ENCODE measurements at places on chromosomes 6 and 20.

GRCh38 chr20:62812181-62812906, 4.5 kb upstream of the COL9A3 start:
- no peak for DNase-seq

DNA sequence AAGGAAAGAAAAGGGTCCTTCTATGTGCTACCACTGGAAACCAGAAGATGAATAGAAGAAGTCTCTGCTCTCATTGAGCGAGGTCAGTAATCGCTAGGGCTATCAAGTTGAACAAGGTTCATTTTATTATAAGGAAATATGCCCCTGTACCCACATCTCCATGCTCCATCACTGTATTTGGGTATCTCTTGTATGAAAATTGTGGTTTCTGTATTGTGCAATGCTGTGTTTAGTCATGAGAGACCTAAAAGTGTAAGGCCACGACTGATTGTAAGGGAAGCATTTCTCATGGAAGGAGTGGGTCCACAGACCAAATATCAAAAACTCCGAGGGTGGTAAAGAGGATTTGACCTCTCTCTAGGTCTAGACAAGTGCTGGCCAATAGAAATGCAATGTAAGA, 3.6 kb upstream of the HS3ST5 start:
- no peak for DNase-seq

DNA sequence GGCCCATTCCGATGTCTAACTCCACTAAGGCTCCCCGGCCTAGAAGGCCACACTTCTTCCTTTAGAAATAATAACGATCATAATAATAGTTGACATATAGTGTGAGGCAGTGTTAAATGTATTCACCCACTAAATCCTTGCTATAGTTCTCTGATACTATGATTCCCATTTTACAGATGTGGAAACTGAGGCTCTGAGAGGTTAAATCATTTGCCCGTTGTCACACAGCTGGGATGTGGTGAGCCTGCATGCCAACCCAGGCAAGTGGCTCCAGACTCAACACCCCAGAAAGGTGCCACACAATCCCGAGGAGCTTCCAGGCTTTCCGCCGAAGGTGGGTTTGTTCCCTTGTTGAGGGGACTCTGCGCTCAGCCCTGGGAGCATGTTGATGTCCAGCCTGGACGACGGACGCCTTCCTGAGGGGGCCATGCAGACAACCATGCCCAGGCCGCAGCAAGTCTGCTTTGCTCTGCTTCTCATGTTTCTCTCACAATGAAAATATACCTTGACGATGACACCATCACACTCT, 104.6 kb upstream of the CDYL start:
- no peak for DNase-seq

- DNase-seq = no peak
These were observed 5.0 kb downstream of the SIM1 start for GRCh38 chr6:100459592-100460184.

DNA sequence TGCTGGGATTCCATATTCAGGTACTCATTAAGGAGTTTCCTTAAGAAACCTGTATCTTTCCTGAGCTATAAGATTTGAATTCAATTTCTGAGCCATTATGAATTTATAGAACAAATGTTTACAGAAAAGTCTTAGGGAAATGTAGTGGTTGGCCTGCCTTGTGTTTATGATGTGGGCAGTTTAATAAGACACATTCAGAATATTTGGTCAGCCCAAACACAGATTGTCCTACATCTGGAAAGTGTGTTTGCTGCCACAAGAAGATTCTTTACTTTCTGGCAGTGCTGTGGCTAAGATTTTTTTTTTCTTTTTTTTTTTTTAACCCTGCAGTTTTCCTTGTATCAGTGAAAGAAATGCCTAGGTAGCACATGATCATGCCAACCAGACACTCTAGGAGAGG, 15.2 kb downstream of the TBX18 start:
- no peak for DNase-seq

- DNase-seq = peak; percentile 37
These were observed 20.0 kb upstream of the TRIM27 start for GRCh38 chr6:28943557-28944411.

- DNase-seq = no peak
These were observed 125.1 kb downstream of the MRPL14 start for GRCh38 chr6:44002067-44002592.

DNA sequence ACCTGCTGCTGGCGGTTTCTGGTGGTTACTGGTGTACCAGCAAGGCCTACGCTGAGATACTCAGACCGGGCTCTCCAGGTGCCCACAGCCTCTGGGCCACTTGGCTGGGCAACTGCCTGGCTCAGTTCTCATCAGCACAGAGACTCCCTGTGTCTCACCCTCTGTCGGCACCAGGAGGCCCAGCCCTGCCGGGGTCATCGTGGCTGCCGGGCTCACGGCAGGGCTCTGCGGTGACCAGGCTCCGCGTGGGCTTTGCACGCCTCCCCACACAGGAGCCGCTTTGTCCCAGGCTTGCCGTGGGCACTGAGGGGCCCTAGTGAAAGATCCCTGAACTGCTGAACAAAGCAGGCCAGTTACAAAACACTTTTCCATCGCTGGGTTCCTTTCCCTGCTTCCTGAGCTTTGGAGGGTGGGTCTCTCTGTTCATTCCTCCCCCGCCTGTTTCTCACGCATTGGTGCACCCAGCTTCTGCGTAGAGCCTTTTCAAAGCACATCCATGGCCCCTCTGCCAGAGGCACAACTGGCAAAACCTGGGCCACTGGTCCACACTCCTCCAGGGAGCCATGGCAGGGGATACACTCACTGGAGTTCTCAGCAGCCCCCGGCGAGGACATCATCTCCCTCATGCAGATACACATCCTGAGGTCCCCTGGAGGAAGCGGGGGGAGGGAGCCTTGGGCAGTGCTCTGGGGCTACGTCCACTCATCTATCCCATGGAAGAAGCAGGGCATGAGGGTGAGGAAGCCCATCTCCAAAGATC, 117.0 kb downstream of the NFATC2 start:
- DNase-seq = no peak

GRCh38 chr6:9085054-9085708, 649.8 kb upstream of the SLC35B3 start:
- no peak for DNase-seq

GRCh38 chr6:13924146-13924948, 405 bp upstream of the RNF182 start:
- DNase-seq = peak; percentile 6

GRCh38 chr6:110196874-110197273, 16.6 kb downstream of the CDC40 start:
- DNase-seq = no peak

DNA sequence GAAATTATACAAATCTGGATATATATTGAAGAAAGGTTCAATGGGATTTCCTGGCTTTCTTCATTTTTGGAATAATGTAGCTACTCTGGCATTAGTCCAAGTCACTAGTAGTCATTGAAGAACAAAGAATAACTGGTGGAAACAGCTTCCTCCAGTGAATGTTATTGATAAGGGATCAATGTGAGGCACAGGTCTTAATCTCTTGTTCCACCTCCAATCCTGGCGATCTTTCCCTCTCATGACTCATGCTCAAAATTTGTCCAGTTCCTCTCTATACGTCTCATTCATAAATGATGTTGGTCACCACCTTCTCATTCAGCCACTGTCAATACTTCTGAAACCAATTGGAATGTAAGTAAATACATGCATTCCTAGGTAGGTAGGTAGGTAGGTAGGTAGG, 185.0 kb upstream of the BMP2 start:
- DNase-seq = no peak

GRCh38 chr20:55701467-55701866, 303.9 kb downstream of the CBLN4 start:
- no peak for DNase-seq

DNA sequence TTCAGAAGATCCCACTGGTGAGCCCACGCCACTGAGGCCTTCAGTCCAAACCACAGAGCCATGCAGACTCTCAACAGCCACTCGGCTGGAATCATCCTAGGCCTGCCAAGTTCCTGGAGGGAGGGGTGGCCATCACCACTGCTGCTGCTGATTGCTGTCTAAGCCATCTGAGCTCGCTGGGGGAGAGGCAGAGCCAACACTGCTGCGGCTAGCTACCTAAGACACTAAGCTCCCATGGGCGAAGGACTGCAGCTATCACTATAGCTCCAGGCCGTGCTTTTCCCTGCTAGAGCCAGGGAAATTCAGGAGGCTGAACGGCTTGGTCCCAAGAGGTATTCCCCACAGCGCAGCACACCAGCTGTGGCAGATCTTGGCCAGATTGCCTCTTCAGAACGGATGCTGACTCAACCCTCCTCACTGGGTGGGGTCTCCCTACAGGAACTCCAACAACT, 73.6 kb downstream of the TBC1D32 start:
- DNase-seq = no peak

- DNase-seq = no peak
These were observed 112.2 kb downstream of the ASCC3 start for GRCh38 chr6:100768816-100769351.

DNA sequence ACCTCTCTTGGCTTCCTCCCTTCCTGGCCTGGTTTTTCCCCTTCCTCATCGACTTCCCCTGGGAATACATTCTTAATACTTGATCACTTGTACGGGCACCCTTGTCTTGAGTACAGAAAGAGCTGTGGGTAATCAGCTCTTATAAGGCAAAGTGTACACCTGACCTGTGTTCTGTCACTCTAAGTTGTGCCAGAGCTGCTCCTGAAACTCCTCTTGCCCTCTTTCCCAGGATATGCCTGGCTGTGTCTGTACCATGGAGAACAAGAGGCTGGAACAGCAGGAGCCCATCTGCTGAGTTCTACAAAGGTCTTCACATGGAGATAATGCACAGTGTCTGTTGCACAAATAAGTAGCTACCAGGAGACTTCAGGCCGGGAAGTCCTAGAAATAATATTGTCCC, 110.1 kb downstream of the FOXA2 start:
- no peak for DNase-seq

DNA sequence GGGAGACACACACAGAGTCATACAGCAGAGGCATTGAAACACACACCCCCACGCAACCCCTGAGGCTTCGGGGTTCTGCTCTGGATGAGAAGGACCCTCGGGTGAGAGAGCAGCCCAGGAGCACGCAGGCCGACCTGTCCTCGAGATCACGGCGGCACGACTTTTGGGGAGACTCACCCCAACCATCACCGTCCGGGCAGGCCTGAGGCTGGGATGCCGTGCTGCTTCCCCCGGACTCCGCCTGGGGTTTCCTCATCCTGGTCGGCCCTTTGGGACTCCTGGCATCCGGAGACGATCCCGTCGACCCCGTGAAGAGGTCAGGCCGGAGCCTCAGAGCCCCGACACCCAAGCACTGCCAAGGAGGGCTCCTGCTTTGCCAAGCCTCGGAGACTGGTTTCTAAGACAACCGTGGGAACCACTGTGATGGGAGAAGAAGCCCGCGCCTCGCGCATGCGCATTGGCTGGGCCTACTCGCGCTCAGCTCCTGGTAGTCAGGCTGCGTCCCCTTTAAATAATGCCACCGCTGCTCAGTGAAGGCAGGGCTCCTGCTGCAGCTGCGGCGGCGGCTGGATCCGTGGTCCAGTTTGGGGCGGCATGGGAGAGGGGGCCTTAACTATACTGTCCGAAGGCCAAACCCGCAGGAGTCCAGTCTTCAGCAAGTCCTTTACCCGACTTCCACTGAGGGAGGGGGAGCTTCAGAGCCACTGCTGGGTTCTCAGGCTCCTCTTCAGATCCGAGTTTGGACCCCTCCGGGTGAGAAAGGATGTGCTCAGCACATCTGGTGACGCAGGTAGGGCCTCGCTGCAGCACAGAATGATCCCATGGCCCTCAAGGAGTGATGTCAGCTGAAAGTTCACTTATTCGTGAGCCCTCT, 171.4 kb upstream of the ZNF337 start:
- DNase-seq = no peak

- DNase-seq = peak; percentile 37
These were observed 167.3 kb upstream of the GMDS start for GRCh38 chr6:2412731-2413130.

GRCh38 chr6:62805431-62805830, 405.8 kb upstream of the FKBP1C start:
- DNase-seq = no peak

GRCh38 chr20:25253606-25254275, 5.9 kb downstream of the PYGB start:
- DNase-seq = no peak

GRCh38 chr6:21246075-21246474, 347.5 kb upstream of the SOX4 start:
- no peak for DNase-seq

DNA sequence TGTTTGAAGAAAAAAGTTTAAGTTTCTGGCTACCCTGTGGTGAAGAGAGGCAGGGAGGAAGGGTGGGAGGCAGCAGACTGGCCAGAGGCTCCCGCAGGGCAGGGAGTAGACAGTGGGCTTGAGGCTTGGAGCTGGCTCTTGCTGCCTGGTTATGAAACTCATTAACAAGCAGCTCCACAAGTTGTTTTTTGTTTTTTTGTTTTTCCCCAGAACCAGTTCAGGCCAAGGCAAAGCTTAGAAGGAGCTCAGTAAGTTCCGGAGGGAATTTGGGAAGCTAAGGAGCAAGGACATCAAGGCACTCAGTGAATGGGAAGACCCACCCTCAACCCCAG, 4.0 kb downstream of the DLL1 start:
- DNase-seq = no peak

DNA sequence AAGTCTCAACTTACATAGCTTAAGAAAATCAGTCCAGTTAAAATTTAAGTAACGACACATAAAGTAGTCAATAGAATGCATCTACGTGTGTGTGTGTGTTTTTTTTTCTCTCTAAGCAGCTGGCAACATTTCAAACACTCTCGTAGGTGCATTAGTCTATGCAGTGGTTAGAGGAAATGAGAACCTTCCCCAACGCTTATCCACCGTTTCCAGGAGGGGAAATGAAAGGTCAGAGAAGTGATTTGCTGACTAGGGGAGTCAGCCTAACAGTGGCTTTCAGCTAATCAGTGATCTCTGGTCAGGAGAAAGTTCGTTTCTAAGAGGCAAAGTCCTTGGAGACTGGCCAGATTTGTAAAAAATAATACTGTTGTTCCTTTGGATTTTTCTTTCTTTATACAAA, 806.6 kb downstream of the C6orf118 start:
- DNase-seq = no peak

GRCh38 chr6:125882243-125882642, 74.3 kb upstream of the HINT3 start:
- DNase-seq = no peak

DNA sequence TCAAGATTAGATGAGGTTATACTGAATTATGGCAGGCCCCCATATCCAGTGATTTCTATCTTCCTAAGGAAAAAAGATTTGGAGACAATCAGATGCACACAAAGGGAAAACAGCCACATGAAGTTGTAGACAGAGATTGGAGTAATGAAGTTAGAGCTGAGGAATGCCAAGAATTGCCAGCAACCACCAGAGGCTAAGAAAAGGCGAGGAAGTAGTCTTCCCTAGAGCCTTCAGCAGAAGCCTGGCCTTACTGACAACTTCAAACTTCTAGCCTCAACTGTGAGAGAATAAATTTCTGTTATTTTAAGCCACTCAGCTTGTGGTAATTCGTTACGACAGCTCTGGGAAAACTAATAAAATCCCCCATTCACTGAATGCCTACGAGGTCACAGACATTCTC, 473.9 kb downstream of the COL12A1 start:
- peak; percentile 31 for DNase-seq

GRCh38 chr20:8932192-8933165, 136.4 kb upstream of the PLCB4 start:
- DNase-seq = peak; percentile 42

GRCh38 chr20:59777814-59778575, 155.4 kb downstream of the SYCP2 start:
- DNase-seq = no peak
